ENCODE measurements at places on chromosomes 1 and 21.

- no peak for DNase-seq
These were observed 13.9 kb upstream of the S100A7 start for GRCh38 chr1:153474347-153474746.

DNA sequence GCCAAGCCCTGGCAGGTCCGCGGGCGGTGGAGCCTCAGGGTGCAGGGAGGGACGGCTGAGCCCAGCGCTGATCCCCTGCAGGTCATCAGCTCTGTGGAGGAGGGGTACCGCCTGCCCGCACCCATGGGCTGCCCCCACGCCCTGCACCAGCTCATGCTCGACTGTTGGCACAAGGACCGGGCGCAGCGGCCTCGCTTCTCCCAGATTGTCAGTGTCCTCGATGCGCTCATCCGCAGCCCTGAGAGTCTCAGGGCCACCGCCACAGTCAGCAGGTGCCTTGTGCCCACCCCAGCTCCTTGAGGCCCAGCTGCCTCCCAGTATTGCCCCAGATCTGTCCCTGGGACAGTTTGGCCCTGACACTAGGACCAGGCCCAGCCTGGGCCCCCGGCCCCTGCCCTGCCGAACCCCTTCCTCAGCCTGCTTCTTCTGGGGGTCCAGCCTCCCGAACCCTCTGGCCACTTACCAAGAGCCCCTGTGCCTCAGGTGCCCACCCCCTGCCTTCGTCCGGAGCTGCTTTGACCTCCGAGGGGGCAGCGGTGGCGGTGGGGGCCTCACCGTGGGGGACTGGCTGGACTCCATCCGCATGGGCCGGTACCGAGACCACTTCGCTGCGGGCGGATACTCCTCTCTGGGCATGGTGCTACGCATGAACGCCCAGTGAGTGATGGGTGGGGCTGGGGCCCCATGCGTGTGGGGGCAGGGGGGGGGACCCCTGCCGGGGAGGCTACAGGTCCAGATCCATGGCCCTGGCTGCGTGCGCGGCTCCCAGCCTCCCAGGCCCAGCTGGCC is 35.4 kb upstream of the C1QA start:
- DNase-seq, result no peak

DNA sequence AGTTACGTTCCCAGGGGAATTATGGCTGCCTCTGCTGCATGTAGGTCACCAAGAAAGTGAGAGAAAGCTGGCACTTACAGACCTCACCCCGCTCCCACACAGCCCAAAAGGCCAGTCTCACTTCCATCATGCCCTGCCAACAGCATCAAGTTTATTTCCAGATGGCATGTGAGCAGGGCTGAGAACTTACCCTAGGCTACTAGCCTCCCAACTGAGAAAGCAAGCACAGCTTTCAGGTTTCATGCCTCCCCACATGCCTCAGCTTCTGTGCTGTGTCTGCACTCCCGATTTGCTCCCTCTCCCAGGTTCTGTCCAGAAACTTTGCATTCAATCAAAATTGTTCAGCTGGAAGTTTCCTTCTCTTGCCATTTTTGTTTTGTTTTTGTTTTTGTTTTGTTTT is 59.1 kb upstream of the CRB1 start:
- DNase-seq, result no peak

- no peak for DNase-seq
These were observed 55.8 kb upstream of the CLDN14 start for GRCh38 chr21:36535618-36536241.

DNA sequence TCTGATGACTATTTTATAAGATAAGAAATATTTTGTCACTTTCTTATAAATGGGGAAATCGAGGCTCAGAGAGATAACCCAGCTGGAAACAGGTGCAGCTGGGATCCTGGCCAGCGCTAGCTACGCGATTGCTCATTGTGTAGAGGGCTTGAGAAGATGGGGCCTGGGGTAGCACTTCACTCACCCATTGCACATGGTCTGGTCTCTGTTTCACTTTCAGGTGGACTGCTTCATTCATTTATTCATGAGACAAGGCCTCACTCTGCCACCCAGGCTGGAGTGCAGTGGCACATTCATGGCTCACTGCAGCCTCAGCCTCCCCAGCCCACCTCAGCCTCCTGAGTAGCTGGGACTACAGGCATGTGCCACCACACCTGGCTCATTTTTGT is 23.8 kb downstream of the UBE4B start:
- no peak for DNase-seq

DNA sequence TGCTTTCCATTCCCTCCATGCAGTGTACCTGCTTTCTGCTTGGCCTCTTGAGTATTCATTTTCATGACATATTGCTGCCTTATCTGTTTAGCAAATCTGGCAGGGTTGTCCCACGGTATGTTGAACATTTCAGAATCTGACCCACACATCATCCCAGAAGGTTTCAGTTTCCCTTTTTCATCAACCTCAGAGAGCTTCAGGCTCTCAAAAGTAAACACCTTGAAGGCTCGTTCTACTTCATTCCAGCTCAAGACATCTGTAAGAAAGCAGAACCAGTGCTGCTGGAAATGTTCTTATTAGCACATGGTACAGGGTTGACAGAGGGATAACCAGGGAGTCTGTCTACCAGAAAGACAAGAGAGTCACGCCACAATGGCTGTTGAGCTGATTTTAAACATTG is 103.6 kb downstream of the SPAG17 start:
- no peak for DNase-seq

GRCh38 chr1:231332761-231333160 is 4.9 kb downstream of the EXOC8 start:
- no peak for DNase-seq

DNA sequence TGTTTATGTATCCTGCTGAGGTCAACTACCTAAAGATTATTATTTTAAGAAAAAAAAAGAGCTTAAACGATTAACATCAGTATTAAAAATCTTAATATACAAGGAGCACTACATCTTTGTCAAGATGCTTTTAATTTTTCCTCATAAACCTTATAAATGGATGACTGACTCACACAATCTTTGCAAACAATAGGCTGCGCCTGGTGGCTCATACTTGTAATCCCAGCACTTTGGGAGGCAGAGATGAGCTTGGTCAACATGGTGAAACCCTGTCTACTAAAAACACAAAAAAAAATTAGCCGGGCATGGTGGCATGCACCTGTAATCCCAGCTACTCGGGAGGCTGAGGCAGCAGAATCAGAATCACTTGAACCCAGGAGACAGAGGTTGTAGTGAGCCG is 1.7 kb downstream of the KHDC4 start:
- DNase-seq, result no peak

DNA sequence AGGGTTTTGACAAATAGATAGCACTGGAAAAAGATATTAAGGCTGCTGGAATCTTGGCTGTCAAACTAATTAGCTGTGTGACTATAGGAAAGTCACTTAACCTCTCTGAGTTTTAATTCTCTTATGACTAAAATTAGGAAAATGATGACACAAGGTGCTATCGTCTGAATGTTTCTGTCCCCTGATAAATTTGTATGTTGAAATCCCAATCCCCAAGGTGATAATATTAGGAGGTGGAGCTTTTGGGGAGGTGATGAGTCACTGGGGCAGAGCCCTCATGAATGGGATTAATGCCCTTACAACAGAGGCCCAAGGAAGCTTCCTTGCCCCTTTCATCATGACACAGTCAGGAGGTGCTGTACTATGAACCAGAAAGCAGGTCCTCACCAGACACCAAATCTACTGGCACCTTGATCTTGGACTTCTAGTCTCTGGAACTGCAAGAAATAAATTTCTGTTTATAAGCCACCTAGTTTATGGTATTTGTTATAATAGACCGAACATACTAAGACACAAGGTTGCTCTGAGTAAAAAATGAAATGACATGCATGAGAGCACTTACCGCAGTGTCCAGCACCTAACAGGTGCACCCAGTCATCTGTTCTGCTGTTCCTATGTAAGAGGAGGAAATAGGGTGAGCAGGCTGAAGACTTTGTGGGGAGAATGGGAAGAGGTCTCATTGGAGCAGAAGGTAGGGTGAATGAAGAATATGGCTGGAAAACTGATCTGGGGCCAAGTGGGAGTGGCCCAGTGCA is 26.3 kb upstream of the DISP1 start:
- DNase-seq, result no peak

GRCh38 chr1:77303387-77303786 is 21.6 kb downstream of the AK5 start:
- no peak for DNase-seq

DNA sequence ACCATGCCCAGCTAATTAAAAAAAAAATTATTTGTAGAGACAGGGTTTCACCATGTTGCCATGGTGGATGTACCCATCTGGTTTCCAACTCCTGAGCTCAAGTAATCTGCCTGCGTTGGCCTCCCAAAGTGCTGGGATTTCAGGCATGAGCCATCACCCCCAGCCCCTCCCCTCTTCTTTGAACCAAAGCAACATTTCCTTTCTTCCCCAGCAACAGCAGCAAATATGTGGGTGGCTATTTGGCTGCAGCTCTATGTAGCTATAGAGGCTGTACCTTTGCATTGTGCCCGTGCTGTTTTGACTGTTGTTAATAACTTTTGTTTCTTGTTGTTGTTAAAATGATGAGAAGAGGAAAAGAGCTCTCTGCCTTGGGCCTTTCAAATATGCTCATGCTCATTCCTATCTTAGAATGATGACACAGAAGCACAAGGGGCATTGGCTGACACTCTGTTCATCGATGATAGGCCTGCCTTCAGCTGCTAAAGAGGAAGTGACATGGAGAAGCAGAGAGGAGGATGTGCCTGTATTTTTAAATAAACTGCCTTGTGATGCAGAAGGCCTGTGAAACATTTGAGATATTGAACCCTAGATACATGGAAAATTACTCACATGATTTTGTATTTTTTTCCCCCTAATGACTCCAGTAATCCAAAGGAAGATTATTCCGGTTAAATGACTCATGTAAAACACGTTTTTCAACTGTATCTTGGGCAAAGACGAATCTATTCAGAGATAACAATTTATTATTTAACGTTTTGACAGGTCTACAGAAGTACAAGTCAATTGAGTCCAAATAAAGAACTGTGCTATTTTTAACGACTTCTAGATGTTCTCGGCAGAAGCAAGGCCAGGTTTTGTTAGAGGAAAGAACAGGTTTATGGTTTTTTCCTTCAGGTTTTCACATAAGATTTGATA is 20.5 kb upstream of the XPR1 start:
- no peak for DNase-seq

DNA sequence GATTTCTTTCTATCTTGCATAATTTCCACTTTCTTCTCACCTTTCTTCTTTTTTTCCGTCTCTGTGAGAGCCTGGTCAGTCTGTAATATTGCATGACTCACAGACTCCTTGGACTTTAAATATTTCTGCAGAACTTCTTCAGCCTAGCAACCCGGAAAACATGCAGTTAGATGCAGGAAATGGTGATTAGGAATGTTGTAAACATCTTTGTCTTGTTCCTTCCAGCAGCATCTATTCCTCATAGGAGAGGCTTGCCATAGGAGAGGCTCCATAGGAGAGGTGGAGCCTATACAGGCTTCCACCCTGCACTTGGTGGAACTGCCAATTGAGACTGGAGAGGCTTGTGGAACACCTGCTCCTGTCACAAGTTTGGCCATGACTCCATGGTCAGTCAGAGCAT is 10.0 kb downstream of the GBP5 start:
- DNase-seq, result no peak

DNA sequence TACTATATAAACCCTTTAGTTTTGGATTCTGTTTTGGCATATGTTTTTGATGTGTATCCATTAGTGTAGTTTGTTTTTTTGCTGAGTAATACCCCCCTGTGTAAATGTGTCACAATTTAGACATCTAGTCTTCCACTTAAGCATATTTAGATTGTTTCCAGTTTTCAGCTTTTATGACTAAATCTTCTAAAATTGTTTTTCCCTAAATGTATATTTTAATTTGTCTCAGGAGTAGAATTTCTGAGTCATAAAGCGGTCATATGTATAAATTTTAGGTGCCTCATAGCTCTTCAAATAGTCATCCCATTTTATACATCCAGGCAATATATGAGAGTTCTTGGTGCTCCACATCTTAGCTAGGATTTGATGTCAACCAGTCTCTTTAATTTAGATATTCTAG is 1348.0 kb downstream of the MRPL39 start:
- no peak for DNase-seq

- no peak for DNase-seq
These were observed 60.3 kb downstream of the TBX19 start for GRCh38 chr1:168340781-168341482.

DNA sequence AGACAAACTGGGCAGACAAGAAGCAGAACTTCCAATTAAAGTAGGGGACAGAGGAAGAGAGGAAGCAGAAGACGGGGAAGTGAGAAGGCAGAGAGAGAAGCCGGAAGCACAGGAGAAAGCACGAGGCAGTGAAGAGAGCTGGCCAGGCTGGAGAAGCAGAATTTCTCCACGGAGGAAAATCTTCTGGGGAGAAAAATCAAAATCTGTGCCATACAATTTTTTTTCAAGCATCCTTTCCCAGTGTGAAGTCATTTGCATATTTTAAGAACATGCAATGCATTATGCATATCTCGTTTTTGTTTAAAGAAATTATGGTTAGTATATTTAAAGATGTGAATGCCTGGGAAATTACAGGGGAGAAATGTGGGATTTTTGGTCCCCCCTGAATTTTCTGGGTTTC is 7.3 kb upstream of the CAMK2N1 start:
- no peak for DNase-seq

- DNase-seq, result no peak
These were observed 15.3 kb downstream of the UCK2 start for GRCh38 chr1:165842671-165843129.

DNA sequence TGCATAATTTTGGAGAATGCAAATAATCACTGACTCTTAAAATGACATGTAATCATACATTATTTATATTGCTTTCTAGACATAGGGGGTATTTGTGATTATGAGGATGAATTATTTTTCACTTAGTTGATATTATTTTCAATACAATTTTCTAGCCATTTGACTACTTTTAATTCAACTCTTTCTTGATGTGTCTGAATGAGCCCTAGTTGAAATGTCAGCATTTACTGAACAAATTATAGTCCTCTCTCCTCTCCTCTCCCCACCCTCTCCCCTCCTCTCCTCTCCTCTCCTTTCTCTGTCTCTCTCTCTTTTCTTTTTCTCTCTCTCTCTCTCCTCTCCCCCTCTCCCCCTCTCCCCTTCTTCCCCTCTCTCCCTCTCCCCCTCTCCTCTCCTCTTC is 194.6 kb downstream of the GPR52 start:
- no peak for DNase-seq

GRCh38 chr1:204780630-204781029 is 90.0 kb upstream of the NFASC start:
- DNase-seq, result no peak

DNA sequence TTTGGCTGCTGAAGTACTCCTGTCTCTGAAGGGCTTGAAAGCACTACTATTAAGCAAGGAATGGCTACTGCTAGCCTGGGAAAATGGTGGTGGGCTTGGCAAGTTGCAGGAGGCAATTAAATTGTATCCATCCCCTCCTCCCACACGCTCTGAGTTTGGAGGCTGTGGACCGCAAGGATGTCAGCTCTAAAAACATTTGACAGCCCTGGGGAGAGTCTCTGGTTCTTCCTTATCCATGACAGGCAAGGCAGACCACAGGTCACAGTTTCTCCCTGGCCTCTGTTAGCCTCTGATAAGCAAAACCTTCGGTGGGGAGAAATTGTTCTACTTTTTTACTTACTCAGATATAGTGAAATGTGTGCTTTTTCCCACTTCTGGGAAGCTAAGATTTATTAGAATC is 46.6 kb downstream of the S1PR1 start:
- no peak for DNase-seq

All from stimulated activated CD8-positive, alpha-beta memory T cell treated with anti-CD3 and anti-CD28 coated beads, Interleukin-7, amount 100 ng/mL, for 1 hour (primary cell).